ENCODE measurements at places on chromosomes 3 and 15.

- no peak overlapping the region for H3K4me3 ChIP-seq
- no peaks in the 10 kb centered on the region for H3K4me1 ChIP-seq
- no peak for DNase-seq
- no peaks in the 10 kb centered on the region for H3K27me3 ChIP-seq
- H3K27ac ChIP-seq, result no peak overlapping the region
Measured at GRCh38 chr3:181362378-181362777, 349.3 kb upstream of the SOX2 start.

- no peaks in the 10 kb centered on the region for H3K4me1 ChIP-seq
- DNase-seq, result no peak
Measured at GRCh38 chr3:143831994-143832393, 16.3 kb downstream of the SLC9A9 start.

GRCh38 chr3:40780291-40780924 lies 255.6 kb downstream of the ZNF621 start:
- no peaks in the 10 kb centered on the region for H3K36me3 ChIP-seq
- H3K4me3 ChIP-seq, result no peak overlapping the region
- no peak for DNase-seq
- H3K27ac ChIP-seq, result no peak overlapping the region
- no peaks in the 10 kb centered on the region for H3K27me3 ChIP-seq
- H3K4me1 ChIP-seq, result no peaks in the 10 kb centered on the region

DNA sequence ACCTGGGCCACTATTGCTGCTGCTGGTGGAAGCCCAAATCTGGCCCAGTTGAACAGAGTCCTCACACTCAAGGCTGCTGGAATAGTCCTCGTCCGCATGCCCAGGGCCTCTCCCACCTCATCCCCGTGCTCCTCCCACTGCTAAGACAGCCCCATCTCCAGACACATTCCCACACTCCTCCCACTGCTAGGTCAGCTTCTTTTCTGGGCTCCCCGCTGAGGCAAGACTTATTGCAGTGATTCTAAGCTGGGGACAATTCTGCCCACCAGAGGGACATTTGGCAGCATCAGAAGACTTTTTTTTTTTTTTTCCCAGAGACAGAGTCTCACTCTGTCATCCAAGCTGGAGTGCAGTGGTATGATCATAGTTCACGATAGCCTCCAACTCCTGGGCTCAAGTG lies 35.1 kb downstream of the POC1A start:
- H3K4me3 ChIP-seq, result no peak overlapping the region
- peaks cover 8% of the 10 kb centered on the region for H3K36me3 ChIP-seq
- H3K27ac ChIP-seq, result no peak overlapping the region
- DNase-seq, result no peak

GRCh38 chr3:69058180-69058946 lies 6.2 kb upstream of the TMF1 start:
- H3K4me3 ChIP-seq, result no peak overlapping the region
- no peak for DNase-seq
- no peak overlapping the region for H3K27ac ChIP-seq
- H3K4me1 ChIP-seq, result no peaks in the 10 kb centered on the region

GRCh38 chr15:60299452-60300047 lies 98.2 kb downstream of the ANXA2 start:
- no peak overlapping the region for H3K27ac ChIP-seq
- H3K27me3 ChIP-seq, result no peaks in the 10 kb centered on the region
- DNase-seq, result no peak
- no peaks in the 10 kb centered on the region for H3K4me1 ChIP-seq
- H3K4me3 ChIP-seq, result no peak overlapping the region
- H3K36me3 ChIP-seq, result no peaks in the 10 kb centered on the region

- no peak overlapping the region for H3K27ac ChIP-seq
- peaks cover 10% of the 10 kb centered on the region for H3K4me1 ChIP-seq
- H3K4me3 ChIP-seq, result no peak overlapping the region
- no peaks in the 10 kb centered on the region for H3K36me3 ChIP-seq
- no peaks in the 10 kb centered on the region for H3K27me3 ChIP-seq
- no peak for DNase-seq
Measured at GRCh38 chr15:70636540-70637165, 126.7 kb downstream of the UACA start.

GRCh38 chr3:29412110-29412509 lies 131.2 kb downstream of the RBMS3 start:
- no peak overlapping the region for H3K27ac ChIP-seq
- no peaks in the 10 kb centered on the region for H3K36me3 ChIP-seq
- DNase-seq, result no peak
- peaks cover 1% of the 10 kb centered on the region for H3K4me1 ChIP-seq
- H3K4me3 ChIP-seq, result no peak overlapping the region
- H3K27me3 ChIP-seq, result no peaks in the 10 kb centered on the region

GRCh38 chr3:114525278-114525677 lies 231.4 kb downstream of the TIGIT start:
- no peak overlapping the region for H3K4me3 ChIP-seq
- no peaks in the 10 kb centered on the region for H3K4me1 ChIP-seq
- no peak for DNase-seq
- H3K27me3 ChIP-seq, result no peaks in the 10 kb centered on the region
- H3K27ac ChIP-seq, result no peak overlapping the region

GRCh38 chr3:16570113-16570512 lies 35.1 kb downstream of the DAZL start:
- H3K4me1 ChIP-seq, result no peaks in the 10 kb centered on the region
- H3K36me3 ChIP-seq, result no peaks in the 10 kb centered on the region
- no peaks in the 10 kb centered on the region for H3K27me3 ChIP-seq
- no peak overlapping the region for H3K4me3 ChIP-seq
- no peak overlapping the region for H3K27ac ChIP-seq
- no peak for DNase-seq

DNA sequence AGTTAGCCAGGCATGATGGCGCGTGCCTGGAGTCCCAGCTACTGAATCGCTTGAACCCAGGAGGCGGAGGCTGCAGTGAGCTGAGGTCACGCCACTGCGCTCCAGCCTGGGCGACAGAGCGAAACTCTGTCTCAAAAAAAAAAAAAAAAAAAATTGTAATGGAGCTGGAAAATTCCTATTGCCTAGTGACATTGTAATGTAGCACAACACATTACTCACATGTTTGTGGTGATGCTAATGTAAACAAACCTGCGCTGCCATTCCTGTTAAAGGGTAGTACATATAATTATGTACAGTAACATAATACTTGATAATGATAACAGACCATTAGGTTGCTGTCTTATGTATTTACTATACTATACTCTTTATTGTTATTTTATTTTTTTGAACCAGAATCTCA lies 39.1 kb downstream of the KNL1 start:
- H3K27ac ChIP-seq, result no peak overlapping the region
- H3K4me1 ChIP-seq, result no peaks in the 10 kb centered on the region
- H3K36me3 ChIP-seq, result no peaks in the 10 kb centered on the region

GRCh38 chr3:124811436-124811835 lies 75.7 kb downstream of the ITGB5 start:
- H3K36me3 ChIP-seq, result peaks cover 16% of the 10 kb centered on the region
- H3K27ac ChIP-seq, result no peak overlapping the region
- no peak overlapping the region for H3K4me3 ChIP-seq

Measured in iPS DF 6.9 (cell line).